IMR-90 (cell line): ENCODE measurements at places on chromosomes 2 and 18. TPM values are rescaled to one million over a fixed set of nuclear protein-coding genes. Genes with fewer than 3 reads are reported as not detected.

Gene HDAC4
- total RNA-seq, result 3.3 and 7.2 TPM in 2 replicates

Gene SRD5A2
- total RNA-seq, result not detected in 2 replicates

Gene CCDC74B
- 3.6 and 3.9 TPM in 2 replicates for total RNA-seq

Gene DCDC2C
- total RNA-seq, result not detected in 2 replicates

Gene GKN2
- not detected in 2 replicates for total RNA-seq

Gene PMAIP1
- total RNA-seq, result 14.0 and 26.9 TPM in 2 replicates

Gene CAPN14
- under 0.01 TPM in 2 replicates for total RNA-seq

Gene C2orf15
- total RNA-seq, result under 0.01 TPM in 1 of 2 replicates, not detected in the other

DNA sequence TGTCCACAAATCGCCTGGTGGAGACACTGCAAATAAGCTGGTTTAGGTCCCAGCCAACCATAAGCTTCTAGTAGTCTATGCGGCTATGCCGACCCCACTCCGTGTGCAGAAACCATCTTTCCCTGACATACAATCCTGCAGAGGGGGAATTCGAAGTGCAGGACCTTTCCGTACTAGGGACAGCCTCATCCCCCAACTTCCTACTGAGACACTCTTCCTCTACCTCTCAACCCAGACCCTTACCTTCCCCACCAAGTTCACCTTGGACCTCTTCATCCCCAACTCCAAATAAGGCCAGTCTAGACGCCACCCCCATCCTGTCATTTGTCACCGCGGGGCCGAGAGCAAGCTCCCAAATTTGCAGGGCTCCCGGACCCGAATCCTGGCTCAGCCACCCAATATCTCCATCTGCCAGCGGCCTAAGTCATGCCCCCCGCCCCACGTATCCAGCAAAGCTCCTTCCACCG, 496 bp downstream of the SUCLG1 start:
- H3K4me3 ChIP-seq, result peak overlapping the region; percentile 70
- H3K27ac ChIP-seq, result peak overlapping the region; percentile 53
- H3K27me3 ChIP-seq, result no peaks in the 10 kb centered on the region
- 0 out of 2 replicates have a peak, but pooled peaks cover 1% of the 10 kb centered on the region for H3K36me3 ChIP-seq
- no peaks in the 10 kb centered on the region; the same call in 1 of the 2 replicates for H3K4me1 ChIP-seq

DNA sequence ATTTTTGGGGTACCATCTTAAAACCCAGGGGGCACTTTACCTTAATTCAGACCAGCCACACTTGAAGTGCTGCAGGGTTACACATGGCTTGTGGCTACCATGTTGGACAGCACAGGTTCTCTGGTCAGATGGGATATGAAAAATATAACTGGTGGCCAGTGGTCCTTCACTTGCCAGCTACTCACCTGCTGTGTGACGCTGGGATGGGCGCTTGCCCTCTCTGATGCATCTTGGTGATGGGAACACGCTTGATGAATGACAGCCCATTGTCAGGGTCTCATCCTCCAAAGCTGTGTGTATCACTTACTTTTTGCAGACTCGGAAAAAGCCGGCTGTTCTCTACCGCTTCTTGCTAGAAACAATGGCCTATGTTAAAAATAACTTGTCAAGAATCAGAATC, 22.5 kb downstream of the HJURP start:
- no peak for DNase-seq
- no peak overlapping the region for H3K4me3 ChIP-seq
- no peaks in the 10 kb centered on the region for H3K27me3 ChIP-seq
- H3K36me3 ChIP-seq, result no peaks in the 10 kb centered on the region; the same call in 1 of the 2 replicates
- no peak overlapping the region for H3K27ac ChIP-seq

DNA sequence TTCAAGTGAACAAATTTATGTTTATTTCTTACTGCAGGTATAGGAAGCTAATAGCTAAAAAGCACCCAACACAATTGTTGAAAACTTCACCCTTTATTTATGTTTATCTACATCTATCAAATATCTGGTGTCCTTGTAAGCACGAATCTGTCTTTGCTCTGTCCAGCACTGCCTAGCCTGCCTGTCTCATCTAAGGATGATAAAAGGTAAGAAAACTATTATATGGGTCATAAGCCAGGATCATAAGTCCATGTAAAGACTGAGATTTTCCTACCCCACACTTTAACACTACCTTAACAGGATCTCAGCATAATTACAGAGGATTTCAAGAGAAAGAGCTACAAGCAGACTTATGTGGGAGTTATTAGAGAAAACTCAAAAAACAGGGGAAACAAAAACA, 365.6 kb upstream of the TMEFF2 start:
- no peaks in the 10 kb centered on the region for H3K4me1 ChIP-seq
- H3K4me3 ChIP-seq, result no peak overlapping the region
- no peak overlapping the region for H3K27ac ChIP-seq
- no peaks in the 10 kb centered on the region for H3K27me3 ChIP-seq

DNA sequence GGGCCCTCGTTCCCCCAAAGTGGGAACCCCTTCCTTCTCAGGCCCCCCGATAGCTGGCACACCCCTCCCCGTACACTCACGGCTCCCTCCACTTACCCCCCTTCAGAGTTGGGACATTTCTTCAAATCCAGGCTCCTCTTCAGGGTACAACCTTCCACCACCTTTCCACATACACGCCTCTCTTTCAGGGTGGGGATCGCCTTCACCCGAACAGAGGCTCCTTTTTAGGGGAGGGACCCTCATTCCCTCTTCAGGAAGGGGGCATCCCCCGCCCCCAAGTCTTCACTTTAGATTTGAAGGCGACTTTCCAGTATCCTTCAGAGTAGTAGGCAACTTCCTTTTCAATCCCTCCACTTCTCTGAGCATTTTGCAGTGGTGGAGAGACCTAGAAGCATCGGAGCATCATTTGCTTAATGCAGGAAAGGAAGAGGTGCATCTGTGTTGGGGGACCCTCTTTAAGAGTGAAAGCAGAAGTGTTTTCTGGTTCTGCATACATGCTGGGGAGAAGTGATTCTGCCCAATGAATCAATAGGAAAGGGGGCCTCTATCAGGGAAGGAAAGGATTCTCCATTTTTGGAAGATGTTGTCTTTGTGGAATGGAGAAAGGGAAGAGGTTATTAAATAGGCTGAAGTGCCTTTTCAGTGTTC, 845 bp downstream of the EML4 start:
- peak overlapping the region; percentile 92 for H3K4me3 ChIP-seq
- H3K27ac ChIP-seq, result peak overlapping the region; percentile 85
- DNase-seq, result peak; percentile 15
- no peaks in the 10 kb centered on the region for H3K27me3 ChIP-seq

DNA sequence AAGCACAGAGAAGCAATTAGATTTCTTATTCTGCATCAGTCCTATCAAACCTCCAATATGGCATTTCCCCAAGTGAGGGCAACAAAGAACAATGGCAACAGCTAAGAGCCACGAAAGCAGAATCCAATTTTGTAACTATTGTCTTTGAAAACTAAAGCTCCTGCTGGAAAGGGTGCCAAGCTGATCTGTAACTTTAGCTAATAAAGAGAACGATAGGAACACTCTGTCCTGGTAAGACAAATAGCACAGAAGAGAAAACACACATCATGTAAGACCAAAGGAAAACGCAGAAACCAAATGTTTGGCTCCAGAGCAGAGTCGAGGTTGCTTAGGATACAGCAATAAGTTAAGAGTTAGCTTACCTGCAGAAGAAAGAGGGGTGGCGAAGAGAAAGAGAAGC, 160.5 kb downstream of the STK39 start:
- no peak overlapping the region for H3K27ac ChIP-seq
- DNase-seq, result no peak
- H3K27me3 ChIP-seq, result no peaks in the 10 kb centered on the region
- H3K36me3 ChIP-seq, result no peaks in the 10 kb centered on the region; the same call in 1 of the 2 replicates

GRCh38 chr2:25805987-25806386, 72.3 kb downstream of the ASXL2 start:
- peaks cover 16% of the 10 kb centered on the region for H3K36me3 ChIP-seq
- H3K27me3 ChIP-seq, result no peaks in the 10 kb centered on the region
- no peaks in the 10 kb centered on the region for H3K4me1 ChIP-seq
- no peak overlapping the region for H3K27ac ChIP-seq

GRCh38 chr2:236744281-236744705, 174.7 kb downstream of the ACKR3 start:
- H3K27ac ChIP-seq, result no peak overlapping the region
- peak; percentile 74 for DNase-seq
- peaks cover 26% of the 10 kb centered on the region for H3K27me3 ChIP-seq

DNA sequence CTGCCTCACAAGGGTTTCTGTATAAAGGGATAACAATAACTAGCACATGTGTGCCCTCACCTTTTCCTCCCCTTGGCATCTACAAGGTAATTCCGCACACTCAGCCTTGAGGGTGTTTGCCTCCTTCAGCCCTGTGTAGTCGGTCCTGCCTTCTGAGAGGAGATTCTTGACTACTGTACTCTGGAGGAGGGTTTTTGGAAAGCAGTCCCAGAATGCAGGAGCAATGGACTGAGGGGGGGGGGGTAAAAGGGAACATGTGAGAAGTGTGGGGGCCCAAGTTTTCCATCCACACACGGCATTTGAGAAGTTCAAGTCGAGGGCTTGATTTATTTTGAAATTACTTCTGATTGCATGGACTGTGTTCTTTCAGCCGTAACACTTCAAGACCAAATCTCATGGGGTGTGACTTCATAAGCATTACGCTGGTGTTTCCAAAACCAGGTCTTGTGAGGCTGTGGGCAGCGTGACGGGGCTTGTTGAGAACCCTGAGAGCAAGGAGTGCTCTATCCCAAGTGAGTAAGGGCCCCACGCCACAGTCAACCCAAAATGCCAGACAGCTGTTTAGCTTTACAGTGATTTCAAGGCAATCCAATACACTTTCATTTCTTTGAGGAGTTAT, 198.7 kb upstream of the MEIS1 start:
- H3K27ac ChIP-seq, result no peak overlapping the region
- no peak overlapping the region for H3K4me3 ChIP-seq
- H3K4me1 ChIP-seq, result no peaks in the 10 kb centered on the region
- H3K36me3 ChIP-seq, result no peaks in the 10 kb centered on the region
- DNase-seq, result no peak
- H3K27me3 ChIP-seq, result peaks cover 3% of the 10 kb centered on the region

DNA sequence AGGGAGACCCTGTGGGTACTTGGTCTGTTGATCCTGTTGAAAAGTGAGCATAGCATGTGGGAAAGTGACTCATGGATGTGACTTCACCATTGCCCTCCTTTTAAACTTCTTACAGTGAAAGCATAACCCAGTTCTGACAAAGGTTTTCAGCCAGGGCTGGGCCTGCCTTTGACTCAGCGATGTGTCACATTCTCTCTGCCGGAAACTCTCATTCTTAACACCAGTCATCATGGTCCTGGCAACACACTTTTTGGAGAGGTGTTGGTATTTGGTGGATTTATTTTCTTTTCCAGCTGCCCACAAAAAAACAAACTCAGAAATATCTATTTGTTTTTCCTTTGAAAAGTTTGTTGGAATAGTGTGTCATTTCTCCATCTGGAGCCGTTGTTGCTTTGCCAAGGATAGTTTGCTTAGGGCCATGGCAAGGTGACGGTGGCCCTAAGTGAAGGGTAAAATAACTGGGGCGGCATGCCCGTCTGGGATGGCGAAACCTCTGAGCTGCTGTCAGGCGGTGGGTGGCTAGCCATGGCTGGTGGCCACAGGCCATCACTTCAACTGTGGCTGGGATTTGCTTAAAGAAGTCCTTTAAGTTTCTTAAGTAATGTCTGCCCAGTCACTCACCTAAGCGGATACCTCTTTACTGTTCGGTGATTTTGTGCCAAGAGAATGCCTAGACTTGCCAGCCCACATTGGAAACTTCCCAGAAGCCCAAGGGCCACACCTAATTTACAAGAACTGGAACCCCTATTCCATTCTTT, 123.3 kb downstream of the LTBP1 start:
- peak overlapping the region; percentile 65 for H3K27ac ChIP-seq
- H3K36me3 ChIP-seq, result no peaks in the 10 kb centered on the region
- no peak overlapping the region for H3K4me3 ChIP-seq
- peak; percentile 100 for DNase-seq
- peaks cover 21% of the 10 kb centered on the region for H3K4me1 ChIP-seq
